ENCODE measurements at places on chromosomes 1 and 21.
A peak's percentile ranks its signal among the peaks of the same experiment; 100 is the strongest.

DNA sequence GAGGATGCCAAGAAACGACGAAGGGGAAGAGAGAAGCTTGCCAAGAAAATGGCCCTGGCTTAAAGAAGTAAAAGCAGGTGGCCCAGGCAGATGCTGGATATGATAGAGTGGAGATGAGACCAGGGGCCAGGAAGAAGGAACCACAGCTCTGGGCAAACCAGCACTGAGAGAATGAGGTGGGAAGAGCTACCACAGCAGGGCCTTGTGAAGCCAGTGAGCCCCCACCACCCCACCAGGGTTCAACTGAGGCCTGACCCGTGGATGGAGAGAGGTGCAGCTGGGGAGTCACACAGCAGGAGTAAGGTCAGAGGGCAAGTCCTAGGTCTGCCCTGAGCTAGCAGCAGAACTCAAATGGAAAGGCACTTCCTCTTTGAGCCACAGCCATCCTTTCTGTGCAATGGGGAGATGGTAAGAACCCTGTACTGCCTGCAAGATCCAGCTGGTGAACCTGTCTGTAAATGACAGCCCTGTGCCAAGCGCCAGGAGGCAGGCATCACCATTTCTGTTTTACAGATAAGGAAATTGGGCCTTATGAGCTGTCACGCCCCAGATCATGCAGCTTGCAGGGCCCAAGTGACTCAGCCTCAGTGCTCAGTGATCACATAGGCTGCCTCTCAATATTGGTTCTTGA is 8.5 kb downstream of the SH3BGRL3 start:
- DNase-seq: no peak
- peaks cover 3% of the 10 kb centered on the region for H3K4me1 ChIP-seq
- no peaks in the 10 kb centered on the region for H3K27me3 ChIP-seq
- no peaks in the 10 kb centered on the region for H3K36me3 ChIP-seq
- H3K4me3 ChIP-seq: no peak overlapping the region
- no peak overlapping the region for H3K27ac ChIP-seq

- H3K4me3 ChIP-seq: no peak overlapping the region
- no peak overlapping the region for H3K27ac ChIP-seq
- no peaks in the 10 kb centered on the region for H3K27me3 ChIP-seq
- no peak for DNase-seq
Measured at GRCh38 chr1:112754116-112754628, 39.0 kb upstream of the PPM1J start.

GRCh38 chr21:36175771-36176565 is 19.3 kb downstream of the DOP1B start:
- no peak overlapping the region for H3K4me3 ChIP-seq
- no peaks in the 10 kb centered on the region for H3K4me1 ChIP-seq
- H3K27ac ChIP-seq: no peak overlapping the region
- H3K36me3 ChIP-seq: peaks cover 2% of the 10 kb centered on the region

DNA sequence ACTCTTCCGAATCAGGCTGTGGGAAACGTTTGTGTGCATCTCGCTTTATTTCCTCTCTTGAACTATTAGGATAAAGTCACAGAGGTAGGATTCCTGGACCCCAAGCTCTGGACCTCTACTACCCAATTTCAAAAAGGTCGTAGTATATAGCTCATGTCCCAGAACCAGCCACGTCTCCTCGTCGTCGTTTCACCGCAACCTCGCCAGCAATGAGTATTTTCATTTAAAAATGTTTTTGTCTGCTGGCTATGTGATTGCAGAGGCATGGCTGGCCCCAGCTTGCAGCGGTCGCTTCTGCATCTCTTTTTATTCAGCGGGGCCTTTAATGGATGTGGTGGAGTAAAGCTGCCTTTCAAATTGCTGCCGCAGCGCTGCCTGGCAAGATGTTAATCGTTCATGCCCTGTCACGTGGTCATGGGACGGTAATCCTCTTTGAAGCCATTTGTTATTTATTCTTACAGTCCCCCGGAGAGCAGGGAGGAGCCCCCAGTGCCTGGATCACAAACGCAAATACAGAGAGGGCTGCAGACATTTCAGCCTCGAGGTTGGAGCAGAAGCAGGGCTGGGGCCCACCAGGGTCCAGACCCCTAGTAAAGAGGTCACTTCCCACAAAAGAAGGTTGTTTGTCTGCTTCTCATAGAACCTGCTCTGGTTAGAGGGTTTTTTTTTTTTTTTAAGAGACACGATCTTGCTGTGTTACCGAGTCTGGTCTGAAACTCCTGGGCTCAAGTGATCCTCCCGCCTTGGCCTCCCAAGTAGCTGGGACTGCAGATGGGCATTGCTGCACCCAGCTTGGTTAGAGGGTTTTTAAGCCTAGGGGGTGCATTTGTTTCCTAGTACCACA is 11.6 kb upstream of the NPHP4 start:
- no peak for DNase-seq
- no peaks in the 10 kb centered on the region for H3K27me3 ChIP-seq
- H3K4me3 ChIP-seq: peak overlapping the region; percentile 38
- no peaks in the 10 kb centered on the region for H3K4me1 ChIP-seq

DNA sequence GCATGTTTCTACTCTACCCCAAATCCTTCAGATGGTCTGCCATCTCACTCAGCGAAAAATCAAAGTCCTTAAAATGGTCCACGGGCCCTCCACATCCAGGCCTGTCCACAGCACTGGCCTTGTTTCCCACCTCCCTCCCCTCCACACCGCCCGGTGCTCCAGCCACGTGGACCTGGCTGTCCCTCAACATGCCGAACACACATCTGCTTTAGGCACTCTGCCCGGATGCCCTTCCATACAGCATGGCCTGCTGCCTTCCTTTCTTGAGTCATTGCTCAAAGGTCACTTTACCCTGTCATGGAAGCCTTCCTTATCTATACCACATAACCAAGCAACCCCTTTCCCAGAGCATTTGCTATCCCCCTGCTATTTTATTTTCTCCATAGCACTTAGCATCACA is 143.0 kb downstream of the DNM3 start:
- peaks cover 4% of the 10 kb centered on the region for H3K4me1 ChIP-seq
- H3K4me3 ChIP-seq: no peak overlapping the region
- H3K36me3 ChIP-seq: no peaks in the 10 kb centered on the region
- no peak overlapping the region for H3K27ac ChIP-seq
- no peak for DNase-seq
- no peaks in the 10 kb centered on the region for H3K27me3 ChIP-seq

- H3K27ac ChIP-seq: no peak overlapping the region
- no peak overlapping the region for H3K4me3 ChIP-seq
- H3K27me3 ChIP-seq: no peaks in the 10 kb centered on the region
- DNase-seq: no peak
Measured at GRCh38 chr1:56532350-56532683, 47.0 kb downstream of the PLPP3 start.

DNA sequence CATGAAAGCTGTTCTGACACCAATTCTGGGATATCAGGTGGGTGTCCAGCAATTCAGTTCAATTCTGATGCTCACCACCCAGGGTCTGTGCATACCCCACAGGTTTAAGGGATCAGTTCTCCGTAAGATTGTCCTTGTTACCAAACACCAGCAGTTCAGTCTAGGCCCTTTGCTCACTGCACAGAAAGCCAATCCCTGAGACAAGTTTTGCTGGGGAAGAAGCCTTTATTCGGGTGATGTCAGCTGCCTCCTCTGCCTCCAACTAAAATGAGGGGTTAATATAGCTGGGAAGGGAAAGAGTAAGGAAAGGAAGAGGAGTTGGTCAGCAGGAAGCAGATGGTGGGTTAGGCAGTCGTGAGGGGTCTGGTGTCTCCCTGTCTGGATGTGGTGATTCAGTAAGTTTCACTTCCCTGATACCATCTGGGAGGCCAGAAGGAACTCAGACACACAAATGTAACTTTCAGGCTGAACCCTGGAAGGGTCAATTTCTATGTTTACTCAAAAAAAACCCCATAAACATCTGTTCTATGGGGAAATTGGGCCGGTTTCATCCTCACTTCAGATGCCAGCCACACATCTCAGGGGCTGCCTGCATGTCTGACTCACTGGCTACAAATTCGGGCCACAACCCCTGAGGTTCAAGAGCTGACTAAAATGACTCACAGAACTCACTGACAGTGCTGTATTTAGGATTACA is 83.3 kb upstream of the PGBD5 start:
- no peak overlapping the region for H3K27ac ChIP-seq
- H3K4me1 ChIP-seq: no peaks in the 10 kb centered on the region
- H3K4me3 ChIP-seq: no peak overlapping the region
- no peak for DNase-seq

GRCh38 chr1:42682739-42683531 is 717 bp downstream of the YBX1 start:
- H3K4me3 ChIP-seq: peak overlapping the region; percentile 93
- H3K36me3 ChIP-seq: peaks cover 29% of the 10 kb centered on the region
- H3K27ac ChIP-seq: no peak overlapping the region
- DNase-seq: peak; percentile 39

GRCh38 chr1:18578271-18578670 is 52.4 kb upstream of the PAX7 start:
- no peak overlapping the region for H3K4me3 ChIP-seq
- H3K27me3 ChIP-seq: no peaks in the 10 kb centered on the region
- DNase-seq: no peak
- H3K36me3 ChIP-seq: no peaks in the 10 kb centered on the region
- no peaks in the 10 kb centered on the region for H3K4me1 ChIP-seq

DNA sequence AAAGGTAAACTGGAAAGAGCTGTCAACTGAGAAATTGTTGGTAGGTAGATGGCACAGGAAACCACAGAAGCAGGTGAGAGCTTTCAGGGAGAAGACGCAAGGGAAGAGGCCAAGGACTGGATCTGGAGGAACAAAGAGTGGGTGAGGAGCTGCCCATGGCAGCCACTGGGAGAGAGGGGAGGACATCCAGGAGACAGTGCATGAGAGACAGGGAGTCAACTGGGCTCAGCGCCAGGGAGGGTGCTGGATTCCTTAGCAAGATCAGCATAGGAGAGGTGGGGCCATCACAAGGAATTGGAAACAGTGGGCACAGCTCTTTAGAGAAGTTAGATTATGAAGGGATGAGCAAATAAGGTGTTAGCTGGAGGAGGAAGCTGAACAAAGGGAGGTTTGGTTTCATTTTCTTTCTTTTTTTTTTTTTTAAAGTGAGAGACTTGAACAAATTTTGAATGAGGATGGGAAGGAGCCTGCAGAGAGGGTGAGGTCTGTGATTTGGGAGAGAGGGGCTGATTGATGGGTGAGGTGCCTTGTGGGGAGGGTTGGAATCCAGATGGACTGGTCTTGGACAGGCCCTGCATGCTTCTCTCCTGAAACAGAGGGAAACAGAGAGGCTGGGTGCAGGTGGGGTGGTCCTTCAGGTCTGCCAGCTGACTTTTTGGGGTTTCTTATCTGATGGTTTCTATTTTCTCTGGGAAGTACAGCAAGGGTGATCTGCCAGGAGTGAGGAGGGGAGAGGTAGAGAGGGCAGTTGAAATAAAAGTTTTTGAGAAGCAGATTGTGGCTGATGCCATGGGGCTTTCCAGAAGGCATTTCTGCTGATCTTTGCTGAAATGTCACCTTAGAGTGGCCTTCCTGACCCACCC is 5.4 kb downstream of the CYP4B1 start:
- no peaks in the 10 kb centered on the region for H3K27me3 ChIP-seq
- DNase-seq: no peak
- H3K27ac ChIP-seq: no peak overlapping the region
- H3K4me3 ChIP-seq: no peak overlapping the region

DNA sequence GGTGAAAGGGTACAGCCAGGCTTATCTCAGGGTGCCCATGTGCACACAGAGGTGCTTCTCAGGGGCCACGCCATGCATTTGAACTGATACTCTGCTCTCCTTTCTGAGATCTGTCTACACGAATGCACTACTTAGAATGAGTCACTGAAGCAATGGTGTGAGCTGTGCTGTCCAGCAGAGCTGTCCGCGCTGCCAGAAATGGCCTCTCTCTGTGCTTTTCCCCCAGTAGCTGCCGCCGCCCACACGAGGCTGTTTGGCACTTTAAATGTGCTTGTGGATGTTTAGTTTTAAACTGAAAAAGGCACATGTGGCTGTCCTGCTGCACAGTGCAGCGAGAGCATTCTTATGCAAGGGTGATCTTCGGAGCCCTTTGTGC is 87.1 kb upstream of the COL6A1 start:
- H3K4me3 ChIP-seq: no peak overlapping the region
- no peak for DNase-seq
- H3K36me3 ChIP-seq: no peaks in the 10 kb centered on the region
- H3K27ac ChIP-seq: no peak overlapping the region
- no peaks in the 10 kb centered on the region for H3K27me3 ChIP-seq

DNA sequence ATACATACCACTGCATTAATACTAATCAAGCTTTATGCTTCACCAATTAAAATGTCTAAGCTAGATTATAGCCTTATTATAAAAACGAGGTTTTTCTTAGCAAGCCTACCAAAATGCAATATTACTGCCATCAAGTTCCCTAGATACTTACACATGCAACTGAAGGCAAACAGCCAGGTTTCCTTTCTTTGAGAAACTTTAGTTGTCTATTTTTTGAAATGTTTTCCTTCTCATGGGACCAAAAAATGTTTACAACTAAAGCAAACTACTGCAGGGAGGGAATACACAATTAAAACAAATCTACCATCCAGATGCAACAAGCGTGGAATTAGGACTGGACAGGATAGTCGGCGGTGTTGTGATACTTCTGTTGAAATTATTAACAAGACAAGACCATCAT is 1.3 kb downstream of the ZNF644 start:
- H3K4me3 ChIP-seq: peak overlapping the region; percentile 97
- H3K27me3 ChIP-seq: no peaks in the 10 kb centered on the region
- H3K27ac ChIP-seq: peak overlapping the region; percentile 98
- no peak for DNase-seq
- H3K36me3 ChIP-seq: peaks cover 43% of the 10 kb centered on the region

- H3K36me3 ChIP-seq: no peaks in the 10 kb centered on the region
- no peak overlapping the region for H3K4me3 ChIP-seq
- H3K4me1 ChIP-seq: peaks cover 2% of the 10 kb centered on the region
Measured at GRCh38 chr1:83554174-83554573, 444.8 kb downstream of the TTLL7 start.

DNA sequence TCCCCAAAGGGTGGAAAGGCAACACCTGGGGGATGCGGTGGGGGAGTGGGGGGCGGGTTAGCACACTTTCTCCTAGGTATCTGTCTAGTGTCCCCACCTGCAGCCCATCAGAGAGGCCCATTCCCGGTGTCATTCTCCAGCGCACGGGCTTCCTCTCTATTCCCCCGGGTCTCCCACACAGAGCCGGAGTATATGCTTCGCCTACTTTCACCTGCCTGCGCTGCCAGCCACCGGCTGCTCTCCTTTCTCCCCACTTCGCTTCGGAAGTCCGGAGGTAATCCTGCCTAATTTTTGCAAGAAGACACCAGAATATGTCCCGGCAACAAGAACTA is 852 bp downstream of the RGS7 start:
- H3K4me3 ChIP-seq: peak overlapping the region; percentile 80
- peaks cover 3% of the 10 kb centered on the region for H3K27me3 ChIP-seq
- no peak for DNase-seq
- no peaks in the 10 kb centered on the region for H3K4me1 ChIP-seq
- H3K27ac ChIP-seq: no peak overlapping the region

DNA sequence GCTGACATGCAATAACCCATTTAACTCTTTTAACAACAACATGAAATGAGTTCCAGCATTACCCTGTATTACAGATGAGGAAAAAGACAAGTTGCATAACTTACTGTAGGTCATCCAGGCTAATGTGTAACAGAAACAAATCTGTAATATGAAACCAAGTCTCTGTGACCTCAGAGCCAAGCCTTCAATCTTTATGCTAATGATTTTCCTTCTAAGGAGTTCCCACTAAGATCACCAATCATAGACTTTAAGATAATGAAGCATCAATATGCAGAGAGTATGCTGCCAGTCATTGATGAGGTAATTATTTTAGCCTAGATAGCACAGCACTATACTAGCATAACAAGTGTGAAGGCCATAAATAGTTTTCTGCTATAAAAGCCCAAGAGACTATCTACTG is 35.6 kb upstream of the RNPC3 start:
- no peak overlapping the region for H3K4me3 ChIP-seq
- no peaks in the 10 kb centered on the region for H3K4me1 ChIP-seq
- H3K27ac ChIP-seq: no peak overlapping the region
- no peaks in the 10 kb centered on the region for H3K27me3 ChIP-seq
- DNase-seq: no peak
- no peaks in the 10 kb centered on the region for H3K36me3 ChIP-seq
